ENCODE measurements at places on chromosomes 1 and 21.

- DNase-seq = no peak
These were observed 24.5 kb upstream of the EPHA2 start for GRCh38 chr1:16180291-16180824.

DNA sequence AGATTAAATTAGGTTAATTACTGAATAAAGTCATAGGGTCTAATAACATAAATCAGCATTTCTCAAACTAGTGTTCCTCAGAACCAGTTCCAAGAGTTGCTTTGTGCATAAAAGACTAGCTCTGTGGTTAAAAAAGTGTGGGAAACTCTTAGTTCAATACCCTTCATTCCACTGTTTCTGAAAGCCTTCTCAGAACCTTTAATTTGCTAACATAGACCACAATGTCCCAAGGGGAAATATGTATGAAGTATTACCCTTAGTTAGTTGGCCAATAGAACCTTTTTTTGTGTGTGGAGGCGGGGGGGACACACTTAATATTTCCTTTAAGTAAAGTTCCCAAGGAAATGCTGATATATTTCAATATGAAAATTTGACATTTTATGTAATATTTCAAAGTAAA is 20.4 kb downstream of the ODF2L start:
- DNase-seq = no peak

DNA sequence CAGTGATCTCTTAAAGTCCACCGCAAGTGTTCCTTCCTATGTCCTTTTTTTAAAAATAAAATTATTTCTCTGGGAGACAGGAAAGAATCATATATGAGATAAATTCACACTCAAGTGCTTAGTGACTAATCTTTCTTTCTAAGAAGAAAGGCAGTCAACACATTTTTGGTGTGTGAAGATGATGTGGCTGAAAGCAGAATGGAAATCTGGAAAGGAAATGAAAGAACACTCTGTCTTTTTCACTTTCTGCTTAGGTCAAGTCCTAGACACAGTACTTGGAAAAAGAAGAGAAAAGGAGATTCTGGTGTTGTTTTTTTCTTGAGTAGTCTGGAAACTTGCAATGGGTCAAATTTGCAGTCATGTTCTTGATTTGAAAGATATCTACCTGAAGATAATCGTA is 45.5 kb upstream of the PRRX1 start:
- DNase-seq = no peak

GRCh38 chr1:8425150-8425780 is 107.4 kb downstream of the SLC45A1 start:
- no peak for DNase-seq

- no peak for DNase-seq
These were observed 108.5 kb upstream of the LRRC7 start for GRCh38 chr1:69459244-69459643.

GRCh38 chr1:47521034-47521881 is 83.4 kb downstream of the FOXD2 start:
- DNase-seq = no peak

DNA sequence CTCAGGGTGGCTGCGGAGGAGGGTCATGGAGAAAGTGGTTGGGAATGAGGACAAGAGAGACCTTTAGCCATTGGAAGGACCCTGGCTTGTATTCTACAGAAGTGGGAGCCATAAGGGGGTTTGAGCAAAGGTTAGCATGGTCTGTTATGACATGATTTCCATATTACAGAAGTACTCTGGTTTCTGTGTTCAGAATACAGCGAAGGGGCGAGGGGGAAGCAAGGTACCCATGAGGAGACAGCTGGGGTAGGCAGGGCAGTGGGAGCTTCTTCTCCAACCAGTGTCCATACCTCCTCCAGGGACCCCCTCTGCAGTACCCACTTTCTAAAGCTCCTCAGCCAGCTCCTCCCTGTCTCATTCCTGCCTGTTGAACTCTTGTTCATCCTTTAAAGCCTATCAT is 21.9 kb upstream of the KCNE1 start:
- no peak for DNase-seq

GRCh38 chr1:239243006-239243405 is 143.4 kb upstream of the CHRM3 start:
- no peak for DNase-seq

DNA sequence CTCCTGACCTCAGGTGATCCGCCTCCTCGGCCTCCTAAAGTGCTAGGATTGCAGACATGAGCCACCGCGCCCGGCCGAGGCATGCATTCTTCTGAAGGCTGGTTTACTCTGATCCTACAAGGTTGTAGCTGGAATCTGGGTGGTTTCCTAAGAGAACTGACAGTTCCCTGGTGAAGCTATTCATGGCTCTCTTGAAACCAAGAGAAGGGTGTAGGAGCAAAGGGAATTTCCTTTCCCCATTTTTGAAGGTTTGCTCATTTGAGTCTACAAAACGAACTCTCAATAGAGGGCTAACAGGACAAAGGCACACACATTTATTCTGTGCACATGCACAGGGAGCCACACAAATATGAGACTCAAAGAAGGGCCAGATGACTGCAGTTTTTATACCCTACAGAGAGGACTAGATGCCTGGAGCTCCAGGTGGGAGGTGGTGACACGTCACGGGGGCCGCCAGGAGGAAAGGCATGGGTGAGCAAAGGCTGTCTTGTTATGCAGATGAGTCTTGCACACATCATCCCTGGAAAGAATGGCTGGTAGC is 49.5 kb upstream of the ERRFI1 start:
- no peak for DNase-seq

DNA sequence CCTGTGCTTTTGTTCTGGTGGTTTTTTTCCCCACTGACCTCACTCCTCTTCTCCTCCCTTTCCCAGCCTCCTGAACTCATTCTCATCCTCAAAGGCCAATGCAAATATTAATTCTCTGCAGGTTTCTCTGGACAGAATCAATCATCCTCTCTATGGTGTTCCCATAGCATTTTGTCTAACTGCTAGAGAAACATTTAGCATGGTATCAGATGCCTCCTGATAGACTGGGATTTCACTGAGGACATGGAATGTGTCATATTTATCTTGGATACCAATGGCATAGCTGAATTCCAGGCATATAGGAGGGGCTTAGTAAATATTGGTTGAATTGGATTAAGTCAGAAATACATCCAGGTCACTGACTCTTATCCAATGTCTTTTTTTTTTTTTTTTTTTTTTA is 46.1 kb upstream of the SRP9 start:
- no peak for DNase-seq

DNA sequence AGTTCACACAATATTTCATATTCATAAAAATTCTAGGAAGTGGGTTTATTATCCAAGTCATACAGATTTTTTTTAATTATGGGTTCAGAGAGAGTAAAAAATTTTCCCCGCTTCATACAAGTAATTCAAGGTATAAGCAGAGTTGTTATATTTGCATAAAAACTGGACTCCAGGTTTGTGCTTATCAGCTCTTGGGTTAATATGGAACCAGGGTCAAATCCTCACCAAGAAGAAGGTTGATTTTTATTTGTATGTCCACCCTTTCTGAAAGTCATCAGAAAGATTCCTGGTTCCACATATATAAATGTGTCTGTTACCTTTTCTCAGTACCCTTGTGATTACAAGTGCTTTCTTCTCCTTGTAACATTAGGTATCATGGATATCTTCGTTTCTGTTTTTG is 143.8 kb upstream of the PKN2 start:
- DNase-seq = no peak

DNA sequence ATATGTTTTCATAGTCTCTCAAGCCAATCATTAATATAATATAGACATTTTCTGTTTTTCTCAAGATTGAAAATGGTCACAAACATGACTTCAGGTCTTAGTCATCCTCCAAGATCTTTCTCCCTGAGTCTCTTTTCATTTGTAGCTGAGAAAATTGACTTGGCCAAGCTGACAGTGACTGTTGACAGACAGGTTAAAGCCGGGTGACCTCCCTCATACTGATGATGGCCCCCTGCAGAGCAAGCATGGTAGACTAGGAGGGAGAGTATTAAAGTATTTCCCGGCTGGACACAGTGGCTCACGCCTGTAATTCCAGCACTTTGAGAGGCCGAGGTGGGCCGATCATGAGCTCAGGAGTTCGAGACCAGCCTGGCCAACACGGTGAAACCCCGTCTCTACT is 6.8 kb upstream of the KIAA1614 start:
- no peak for DNase-seq

DNA sequence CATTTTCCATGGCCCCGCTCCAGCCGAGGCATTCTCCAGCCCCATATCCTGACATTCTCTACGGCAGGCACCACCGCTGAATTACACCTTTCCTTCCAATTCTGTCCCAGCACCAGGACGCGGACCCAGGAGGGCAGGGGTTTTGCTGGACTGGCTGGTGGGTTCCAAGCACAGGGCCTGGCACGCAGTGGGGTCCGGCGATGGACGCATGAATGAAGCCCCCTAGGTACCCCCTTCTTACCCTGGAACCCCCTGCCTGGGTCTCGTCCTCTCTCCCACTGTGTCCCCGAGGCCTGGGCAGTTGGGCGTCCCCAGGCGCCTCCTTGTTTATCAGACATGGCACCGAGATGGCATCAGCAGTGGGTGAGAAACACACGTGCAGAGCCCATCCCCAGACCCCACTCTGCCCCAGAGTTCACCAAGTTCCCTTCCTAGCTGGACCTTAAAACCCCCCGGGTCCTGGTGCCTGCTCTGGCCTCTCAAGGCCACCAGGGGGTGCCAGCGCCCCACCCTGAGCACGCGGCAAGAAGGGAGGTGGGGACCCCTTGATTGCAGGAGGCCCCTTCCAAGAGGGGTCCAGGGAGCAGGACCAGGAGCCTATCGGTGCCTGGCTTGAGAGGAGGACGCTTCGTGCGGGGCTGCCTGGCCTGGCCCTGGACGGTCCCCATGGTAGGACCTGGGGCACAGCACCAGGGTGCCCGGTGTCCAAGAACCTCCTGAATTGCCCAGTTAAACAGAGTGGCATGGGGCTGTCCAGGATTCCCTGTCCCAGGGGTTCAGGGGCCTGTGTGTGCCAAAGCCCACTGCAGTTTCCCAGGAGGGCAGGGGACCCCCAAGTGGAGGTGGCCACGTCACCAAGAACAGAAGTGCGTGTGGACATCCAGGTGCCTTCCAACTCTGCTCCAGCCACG is 46.1 kb downstream of the MEGF6 start:
- DNase-seq = no peak

- no peak for DNase-seq
These were observed 22.2 kb downstream of the SLC2A1 start for GRCh38 chr1:42936309-42937078.

DNA sequence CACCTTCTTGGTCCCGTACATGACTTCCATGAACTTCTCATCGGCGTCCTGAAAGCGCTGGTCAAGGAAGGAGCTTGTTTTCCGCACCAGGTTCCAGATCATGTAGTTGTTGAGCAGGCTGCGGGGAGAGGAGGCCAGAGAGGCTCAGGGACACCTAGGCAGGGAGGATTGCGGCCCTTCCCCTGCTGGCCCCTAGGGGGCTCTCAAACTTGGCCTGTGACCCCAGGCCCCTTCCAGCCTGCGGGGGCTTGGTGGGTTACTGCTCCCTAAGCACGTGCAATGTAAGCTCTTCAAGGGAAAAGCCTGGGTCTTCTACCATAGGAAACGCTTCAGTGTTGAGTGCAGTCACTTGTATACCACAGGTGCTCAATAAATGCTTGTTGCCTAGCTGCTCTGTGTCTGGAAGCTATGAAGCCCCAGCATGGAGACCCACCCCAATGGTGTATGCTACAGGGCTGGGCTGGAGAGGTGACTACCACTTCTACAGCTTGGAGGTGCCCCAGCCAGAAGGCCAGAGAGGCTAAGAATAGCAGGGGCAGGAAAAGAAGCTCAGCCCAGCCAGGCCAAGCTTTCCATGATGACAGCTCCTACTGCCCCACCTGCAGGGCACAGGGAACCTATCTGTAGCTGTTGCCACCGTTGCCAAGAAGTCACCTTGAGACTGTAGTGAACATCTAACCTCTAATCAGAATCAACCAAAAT is 45.1 kb downstream of the ECE1 start:
- DNase-seq = no peak

GRCh38 chr1:243726806-243727502 is 123.1 kb downstream of the AKT3 start:
- DNase-seq = no peak

DNA sequence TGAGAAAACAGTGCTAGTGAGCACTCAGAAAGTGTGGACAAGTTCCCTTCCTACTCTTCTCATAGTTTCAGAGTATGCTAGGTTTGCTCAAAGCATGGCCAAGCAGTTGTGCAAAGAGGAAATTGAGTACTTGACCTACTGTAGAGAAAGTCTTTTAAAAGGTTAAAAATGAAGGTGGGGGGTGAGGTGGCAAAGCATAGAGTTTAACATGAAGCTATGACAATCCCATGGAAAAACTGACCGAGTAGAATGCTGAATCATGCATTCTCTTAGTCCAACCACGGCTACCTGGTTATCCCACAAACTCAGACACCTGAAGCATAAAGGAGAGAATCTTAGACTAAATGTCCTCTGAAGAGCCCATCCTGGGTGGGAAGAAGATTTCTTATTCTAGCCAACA is 79.9 kb downstream of the PTPN14 start:
- DNase-seq = no peak

DNA sequence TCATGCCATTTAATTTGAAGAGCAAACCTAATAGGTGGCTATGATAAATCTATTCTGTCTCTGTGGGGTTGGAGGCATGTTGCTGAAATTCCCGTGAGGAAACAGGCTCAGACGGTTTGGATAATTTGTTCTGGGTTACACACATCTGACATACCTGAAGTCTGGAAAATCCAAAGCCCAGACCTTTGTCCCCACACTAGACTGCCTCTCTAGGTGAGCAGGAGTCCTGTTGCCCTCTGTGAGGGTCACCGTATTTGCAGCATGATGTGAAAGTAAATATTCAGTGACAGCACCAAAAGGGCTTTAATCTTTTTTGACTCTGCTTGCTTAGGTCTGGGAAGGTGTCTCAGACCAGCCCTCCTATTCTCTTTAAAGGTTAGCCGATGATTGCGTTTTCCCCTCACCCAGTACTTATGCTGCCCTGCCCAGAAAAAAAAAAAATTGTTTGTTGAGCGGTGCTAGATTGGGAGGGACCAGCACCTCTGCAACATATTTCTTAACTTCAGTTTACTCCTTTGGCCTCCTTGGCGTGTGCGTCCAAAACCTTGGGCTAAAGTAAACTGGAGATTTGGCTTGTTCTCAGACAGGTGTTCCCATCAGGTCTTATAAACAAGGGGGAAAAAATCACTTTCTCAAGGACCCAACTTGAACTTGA is 67.0 kb downstream of the CACHD1 start:
- DNase-seq = no peak

GRCh38 chr1:230943048-230943593 is 35.5 kb downstream of the TTC13 start:
- DNase-seq = no peak

- DNase-seq = no peak
These were observed 1157.3 kb downstream of the PLA2G4A start for GRCh38 chr1:187985897-187986654.

- DNase-seq = peak; percentile 57
These were observed 921 bp upstream of the MIB2 start for GRCh38 chr1:1614204-1614953.

GRCh38 chr1:163102590-163102989 is 33.4 kb downstream of the RGS4 start:
- DNase-seq = no peak

DNA sequence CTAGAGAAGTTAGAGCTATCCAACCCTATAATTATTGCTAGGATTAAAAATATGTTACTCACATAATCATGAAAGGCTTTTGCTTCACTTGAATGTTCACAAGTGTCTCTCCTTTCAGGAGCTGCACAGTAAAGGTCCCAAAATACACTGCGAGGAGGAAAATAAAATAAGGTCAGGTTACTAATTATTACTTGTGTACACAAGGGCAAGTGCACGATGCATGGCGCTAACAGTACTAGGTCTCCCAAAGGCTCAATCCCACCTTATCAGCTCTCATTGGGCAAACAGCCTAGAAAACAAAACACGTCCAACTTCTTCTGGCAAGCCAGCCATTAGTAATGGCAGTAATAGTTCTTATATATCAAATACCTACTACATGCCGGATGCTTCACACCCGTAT is 4.4 kb downstream of the SSBP3 start:
- no peak for DNase-seq
